ENCODE measurements at places on chromosomes 7 and 10.

GRCh38 chr10:113148901-113149300, 198.9 kb downstream of the TCF7L2 start:
- no peak for DNase-seq

GRCh38 chr7:13115157-13115772, 427.8 kb downstream of the ARL4A start:
- DNase-seq, result no peak

DNA sequence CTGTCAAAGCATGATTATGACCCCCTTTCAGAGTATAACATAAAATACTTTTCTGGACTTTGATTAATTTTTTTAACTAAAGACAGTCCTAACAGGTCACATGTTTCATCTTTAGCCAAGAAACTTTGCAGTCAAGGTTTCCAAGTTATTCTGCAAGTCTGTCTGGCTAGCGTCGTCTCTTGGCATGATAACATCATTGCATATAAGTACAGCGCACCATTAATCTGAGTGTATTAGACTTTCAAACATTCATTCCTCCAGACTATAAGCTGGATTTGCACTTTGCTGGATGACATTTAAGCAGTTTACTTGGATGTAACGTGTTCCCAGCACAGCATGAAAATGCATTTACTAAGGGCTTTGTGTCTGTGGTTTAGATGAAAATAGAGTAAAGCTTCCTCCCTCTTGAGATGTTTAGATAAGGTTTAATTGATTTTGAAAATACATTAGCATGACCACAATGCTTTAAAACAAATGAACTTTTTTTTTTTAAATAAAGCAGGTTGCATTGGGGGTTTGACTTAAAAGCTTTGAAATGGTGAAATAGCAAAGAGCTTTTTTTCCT, 349.0 kb upstream of the MTPN start:
- no peak for DNase-seq

DNA sequence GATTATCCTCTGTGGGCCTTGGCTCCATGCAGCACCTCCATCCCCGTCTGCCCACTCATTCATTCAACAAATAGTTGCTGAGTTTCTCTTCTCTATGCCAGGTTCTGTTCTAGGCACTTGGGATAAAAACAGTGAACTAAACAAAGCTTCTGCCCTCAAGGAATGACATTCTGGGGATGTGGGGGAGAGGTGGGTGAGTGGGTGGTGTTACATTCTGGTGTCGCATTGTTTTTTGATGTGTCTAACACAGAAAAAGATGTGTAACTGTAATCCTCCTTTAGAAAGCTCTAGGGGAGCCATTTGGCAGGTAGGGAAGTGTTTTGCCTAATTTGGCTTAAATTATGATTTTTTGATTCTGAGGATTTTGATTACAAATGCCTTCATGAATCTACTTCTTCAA, 21.4 kb downstream of the AUTS2 start:
- DNase-seq, result no peak
